ENCODE measurements at places on chromosomes 13 and 19.

DNA sequence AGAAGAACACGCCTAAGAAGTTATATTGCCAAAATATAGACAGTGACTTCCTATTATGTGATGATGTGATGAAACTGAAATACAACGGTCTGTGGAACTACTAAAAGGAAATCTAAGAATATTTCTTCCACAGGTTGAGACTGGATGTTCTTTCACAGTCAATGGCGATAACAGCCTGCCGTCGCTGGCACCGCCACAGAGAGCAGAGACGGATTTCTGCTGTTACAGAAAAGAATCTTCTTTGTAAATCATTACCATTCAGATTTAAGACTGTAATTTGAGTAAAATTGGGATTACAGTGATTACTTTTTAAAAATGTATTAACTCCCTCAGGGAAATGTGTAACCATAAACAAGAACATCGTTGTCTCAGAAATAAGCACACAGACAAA lies 100.8 kb downstream of the TUBGCP3 start:
- no peak for DNase-seq

DNA sequence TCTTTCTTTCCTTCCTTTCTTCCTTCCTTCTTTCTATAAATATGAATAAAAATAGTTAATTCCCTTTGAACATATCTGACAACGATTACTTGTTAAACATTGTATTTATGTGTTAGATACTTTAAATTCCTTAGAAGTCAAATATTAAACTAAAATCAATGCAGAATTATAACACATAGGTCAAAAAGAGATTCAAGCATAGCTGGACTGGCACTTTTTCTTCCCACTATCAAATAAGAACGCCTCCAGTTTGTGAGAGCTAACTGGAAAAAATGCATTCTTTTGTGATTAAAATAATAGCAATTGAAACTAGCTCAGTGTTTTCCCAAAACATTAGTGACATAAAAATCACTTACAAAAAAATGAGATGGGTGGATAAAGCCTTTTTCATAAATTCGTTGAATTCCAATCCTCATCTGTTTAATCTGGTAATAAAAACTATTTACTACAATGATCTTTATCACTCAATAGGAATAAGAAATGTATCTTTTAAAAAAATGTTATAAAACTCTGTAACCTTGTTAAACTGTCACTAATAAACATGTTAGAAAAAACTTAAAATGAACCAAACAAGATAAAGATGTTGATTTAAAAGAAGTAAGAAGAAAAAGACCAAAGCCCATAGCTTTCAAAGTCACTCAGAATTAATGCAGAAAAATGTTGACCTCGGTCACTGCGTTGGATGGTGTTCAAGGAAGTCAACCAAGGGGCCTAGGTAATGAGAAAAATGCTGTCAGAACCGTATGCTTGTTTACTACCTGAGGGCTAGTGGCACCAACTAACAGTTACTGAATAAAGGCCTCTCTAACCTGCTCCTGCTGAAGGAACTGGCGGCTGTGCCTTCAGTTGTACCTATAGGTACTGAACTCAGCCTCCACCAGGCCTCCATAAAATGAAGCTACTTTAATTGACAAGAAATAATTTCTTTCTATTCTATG lies 1039.5 kb upstream of the SLC10A2 start:
- DNase-seq = no peak

GRCh38 chr19:10747271-10747670 lies 29.4 kb downstream of the DNM2 start:
- no peak for DNase-seq

- DNase-seq = peak; percentile 52
Measured at GRCh38 chr13:32538143-32538620, 413 bp downstream of the N4BP2L2 start.

DNA sequence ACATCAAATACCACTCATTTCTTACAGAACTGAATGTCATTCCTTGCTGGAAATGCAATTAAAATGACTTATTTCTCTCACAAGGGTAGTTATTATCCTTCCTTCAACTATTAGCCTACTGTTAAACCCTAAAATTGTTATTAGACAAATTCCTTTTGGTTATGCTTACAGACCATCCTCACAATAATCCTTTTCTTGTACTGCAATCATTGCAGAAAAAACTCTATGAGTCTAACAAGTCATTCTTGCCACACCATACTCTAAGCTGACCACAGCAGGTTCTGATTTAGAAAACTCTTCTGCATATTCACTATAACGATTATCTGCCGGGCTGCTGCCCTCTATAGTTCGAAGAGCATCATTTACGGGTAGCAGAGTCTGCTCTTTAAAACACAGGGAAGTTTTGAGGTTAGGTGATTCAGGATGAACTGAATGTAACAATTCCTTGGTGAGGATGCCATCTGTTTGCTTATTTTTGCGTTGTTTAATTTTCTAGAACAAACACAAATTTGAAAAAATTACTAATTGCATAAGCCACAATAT lies 38.2 kb downstream of the MTMR6 start:
- DNase-seq = peak; percentile 23

GRCh38 chr13:90846936-90847335 lies 500.6 kb upstream of the MIR17HG start:
- no peak for DNase-seq

- peak; percentile 21 for DNase-seq
Measured at GRCh38 chr19:52170863-52171320, 529 bp downstream of the ZNF836 start.

GRCh38 chr13:99027661-99028425 lies 50.0 kb upstream of the DOCK9 start:
- no peak for DNase-seq

DNA sequence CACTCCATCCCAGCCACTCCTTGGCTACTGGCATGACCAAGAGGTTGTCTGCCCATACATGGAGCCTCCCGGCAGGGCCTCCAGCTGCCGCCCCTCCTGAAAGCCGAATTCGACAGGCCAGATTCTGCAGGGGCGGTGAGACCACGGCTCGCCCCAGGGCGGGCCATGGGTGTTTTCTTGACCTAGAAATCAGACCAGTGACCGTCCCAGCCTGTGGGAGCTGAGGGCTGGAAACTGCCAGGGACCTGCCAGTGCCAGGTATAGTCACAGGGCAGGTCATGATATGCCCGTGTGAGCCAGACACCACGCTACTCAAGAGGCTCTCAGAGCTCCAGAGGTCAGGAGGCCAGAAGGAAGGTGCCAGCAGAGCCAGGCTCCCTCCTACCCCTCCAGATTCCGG lies 16.8 kb downstream of the DAPK3 start:
- DNase-seq = no peak

GRCh38 chr19:4075373-4075772 lies 8.7 kb upstream of the ZBTB7A start:
- DNase-seq = no peak

- DNase-seq = no peak
Measured at GRCh38 chr19:36646746-36647145, 19.9 kb downstream of the ZNF461 start.

DNA sequence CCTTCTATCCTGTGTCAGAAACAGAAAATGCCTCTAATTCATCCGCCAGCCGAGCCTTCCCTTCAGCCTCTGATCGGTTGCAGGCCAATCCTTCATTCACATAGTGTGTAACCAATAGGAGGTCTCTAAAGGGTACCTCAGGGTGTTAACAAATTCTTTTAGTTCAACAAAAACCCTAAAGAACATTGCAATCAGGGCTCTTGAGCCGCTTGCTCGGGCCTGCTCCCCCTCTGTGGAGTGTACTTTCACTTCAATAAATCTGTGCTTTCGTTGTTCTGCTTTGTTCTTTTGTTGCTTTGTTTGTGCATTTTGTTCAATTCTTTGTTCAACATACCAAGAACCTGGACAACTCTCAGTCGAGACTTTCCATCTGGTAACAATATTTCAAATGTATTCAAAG lies 366.5 kb downstream of the KCTD12 start:
- DNase-seq = no peak

DNA sequence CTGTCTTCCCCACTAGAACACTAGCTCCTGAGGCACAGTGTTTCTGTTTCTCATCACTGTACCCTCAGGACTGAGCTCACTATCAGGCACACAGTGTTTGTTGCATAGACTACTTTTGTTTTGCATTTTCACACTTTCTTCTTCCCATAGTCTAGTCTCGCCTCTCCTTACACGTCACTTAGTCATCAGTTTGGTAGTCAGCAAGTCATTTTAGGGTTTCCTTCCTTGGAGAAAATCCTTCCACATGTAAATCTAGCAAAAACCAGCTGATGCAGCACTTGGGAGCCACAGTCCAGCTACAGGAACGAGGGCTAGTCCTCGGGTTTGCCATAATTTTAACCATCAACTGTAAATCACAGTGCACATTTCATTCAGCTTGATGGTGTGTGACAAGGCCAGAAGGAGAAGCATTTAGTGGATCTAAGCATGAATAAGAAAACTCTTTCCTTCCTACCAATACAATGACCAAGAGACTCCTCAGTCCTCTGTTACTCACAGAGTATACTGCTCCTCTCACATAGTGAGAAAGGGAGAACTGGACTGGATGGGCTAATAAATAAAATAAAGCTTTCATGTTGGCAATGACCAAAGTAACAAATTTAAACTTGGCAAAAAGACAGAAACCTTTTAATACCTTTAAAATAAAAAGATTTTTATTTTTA lies 221.0 kb downstream of the KLF12 start:
- DNase-seq = peak; percentile 70

- no peak for DNase-seq
Measured at GRCh38 chr13:30339738-30340330, 32.5 kb upstream of the KATNAL1 start.

GRCh38 chr13:39040206-39040605 lies 1.9 kb downstream of the NHLRC3 start:
- no peak for DNase-seq

GRCh38 chr19:13962699-13963602 lies 10.6 kb downstream of the DCAF15 start:
- DNase-seq = peak; percentile 25

Measured in EL (cell line).